ENCODE measurements at places on chromosomes 3 and 15.

GRCh38 chr15:32941823-32942222 is 224.0 kb downstream of the GREM1 start:
- no peak for DNase-seq

DNA sequence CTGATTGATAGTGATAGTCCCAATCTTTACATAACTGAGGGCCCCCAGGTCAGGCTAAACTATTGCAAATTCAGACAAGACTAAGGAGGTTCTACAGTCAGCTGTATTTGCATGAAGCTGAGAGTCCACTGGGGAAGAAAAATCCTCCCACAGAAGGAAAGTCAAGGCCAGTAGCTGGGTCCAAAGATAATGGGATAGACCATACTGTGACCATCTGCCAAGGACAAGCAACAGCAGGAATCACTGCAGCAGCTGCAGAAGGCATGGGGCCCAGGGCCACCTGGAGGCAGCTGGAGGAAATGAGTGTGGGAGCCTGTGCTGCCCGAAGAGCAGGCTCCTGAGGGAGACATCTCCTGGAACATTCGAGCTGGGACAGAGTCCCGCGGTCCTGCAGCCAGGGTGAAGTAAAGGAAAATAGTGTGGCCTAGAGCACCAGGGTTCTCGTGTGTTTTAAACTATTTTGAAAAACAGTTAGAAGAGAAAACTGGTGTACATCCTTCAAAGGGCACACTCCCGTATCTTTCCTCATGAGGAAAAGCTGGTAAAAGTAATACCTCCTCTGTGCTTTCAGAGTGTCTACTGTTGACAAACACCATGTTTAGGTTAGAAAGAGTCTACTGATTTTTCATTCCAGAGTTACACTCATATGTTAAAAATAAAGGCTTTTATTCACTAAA is 13.2 kb upstream of the TMEM212 start:
- peak; percentile 36 for DNase-seq

- DNase-seq, result no peak
Observed at GRCh38 chr3:143850877-143851276, 2.6 kb upstream of the SLC9A9 start.

GRCh38 chr3:149340310-149340933 is 7.0 kb upstream of the TM4SF18 start:
- DNase-seq, result peak; percentile 86

DNA sequence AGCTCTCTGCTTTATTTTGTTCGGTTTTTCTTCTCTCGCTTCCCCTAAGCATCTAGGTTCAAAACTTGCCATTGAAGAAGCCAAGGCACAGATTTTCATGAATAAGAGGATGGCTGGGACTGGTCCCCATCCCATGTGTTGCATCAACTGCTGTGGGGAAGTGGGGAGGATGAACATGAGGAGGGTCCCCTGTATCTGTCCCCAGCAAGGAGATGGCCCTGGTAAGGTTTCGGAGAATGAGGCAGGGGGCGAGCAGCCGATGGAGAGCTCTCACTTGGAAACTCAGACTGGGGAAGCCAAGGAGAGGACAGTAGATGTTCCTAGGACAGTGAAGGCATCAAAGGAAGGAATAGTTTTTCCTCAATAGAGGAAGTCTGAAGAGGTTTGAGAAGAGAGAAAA is 142.0 kb upstream of the ATP2B2 start:
- no peak for DNase-seq

DNA sequence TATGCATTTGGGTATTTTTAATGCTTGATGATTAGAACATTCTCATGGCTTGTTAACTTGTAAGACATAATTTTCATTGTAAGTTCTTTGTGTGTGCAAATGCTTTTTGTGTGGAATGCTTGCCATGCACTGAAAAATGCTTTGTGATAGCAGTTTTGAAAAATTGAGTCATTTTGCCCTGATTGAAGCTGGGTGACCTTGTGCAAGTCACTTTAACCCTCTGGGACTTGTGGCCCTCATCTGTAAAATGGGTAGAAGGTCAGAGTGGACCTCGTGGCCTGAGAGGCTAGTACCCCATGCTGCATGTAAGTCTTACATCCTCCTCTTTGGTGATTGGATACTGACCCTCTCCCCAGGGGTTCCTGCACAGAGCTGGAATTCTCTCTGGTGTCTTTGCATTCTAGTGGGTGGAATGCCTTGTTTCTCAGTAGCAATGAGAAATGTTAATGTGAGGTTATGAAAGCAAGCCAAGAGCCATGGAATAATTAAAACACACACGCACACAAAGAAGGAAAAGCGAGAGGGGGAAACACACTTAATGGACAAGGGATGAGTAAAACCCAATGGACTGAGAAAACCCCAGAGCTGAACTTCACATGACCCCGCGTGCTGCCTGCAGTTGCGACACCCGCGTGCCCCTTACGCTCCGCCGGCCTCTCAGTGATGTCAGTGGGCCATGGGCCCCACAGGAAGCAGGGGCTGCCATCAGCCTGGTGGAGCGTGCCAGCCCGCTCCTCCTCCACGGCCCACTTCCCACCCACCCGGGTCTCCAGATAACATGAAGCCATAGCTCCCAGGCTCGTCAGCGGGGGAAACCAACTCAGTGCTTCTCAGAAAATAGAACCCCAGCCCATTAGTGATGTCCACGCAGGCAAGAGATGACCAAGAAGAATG is 44.0 kb downstream of the SMAD3 start:
- no peak for DNase-seq

GRCh38 chr15:85578941-85579701 is 198.7 kb downstream of the AKAP13 start:
- DNase-seq, result no peak

DNA sequence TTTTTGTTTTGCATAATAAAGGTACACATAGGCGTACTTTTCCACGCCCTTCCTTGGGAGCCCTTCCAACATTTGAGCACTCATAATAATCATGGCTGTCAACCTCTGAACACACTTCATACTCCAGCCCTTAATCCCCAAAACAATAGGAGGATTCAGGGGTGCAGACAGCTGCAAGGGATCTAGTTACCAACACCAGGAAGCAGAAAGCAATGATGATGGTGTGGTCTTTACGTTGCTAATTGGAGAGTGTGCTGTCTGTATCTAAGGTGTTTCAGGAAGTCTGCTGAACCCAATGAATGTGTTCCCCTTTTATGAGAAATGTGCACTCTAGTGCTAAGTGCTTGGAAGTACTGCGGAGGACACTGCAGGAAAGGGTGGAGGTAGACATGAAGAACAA is 60.3 kb upstream of the PDZRN3 start:
- peak; percentile 40 for DNase-seq

GRCh38 chr15:82823049-82823448 is 13.6 kb downstream of the WHAMM start:
- no peak for DNase-seq

GRCh38 chr3:66904336-66904735 is 93.8 kb upstream of the KBTBD8 start:
- no peak for DNase-seq

DNA sequence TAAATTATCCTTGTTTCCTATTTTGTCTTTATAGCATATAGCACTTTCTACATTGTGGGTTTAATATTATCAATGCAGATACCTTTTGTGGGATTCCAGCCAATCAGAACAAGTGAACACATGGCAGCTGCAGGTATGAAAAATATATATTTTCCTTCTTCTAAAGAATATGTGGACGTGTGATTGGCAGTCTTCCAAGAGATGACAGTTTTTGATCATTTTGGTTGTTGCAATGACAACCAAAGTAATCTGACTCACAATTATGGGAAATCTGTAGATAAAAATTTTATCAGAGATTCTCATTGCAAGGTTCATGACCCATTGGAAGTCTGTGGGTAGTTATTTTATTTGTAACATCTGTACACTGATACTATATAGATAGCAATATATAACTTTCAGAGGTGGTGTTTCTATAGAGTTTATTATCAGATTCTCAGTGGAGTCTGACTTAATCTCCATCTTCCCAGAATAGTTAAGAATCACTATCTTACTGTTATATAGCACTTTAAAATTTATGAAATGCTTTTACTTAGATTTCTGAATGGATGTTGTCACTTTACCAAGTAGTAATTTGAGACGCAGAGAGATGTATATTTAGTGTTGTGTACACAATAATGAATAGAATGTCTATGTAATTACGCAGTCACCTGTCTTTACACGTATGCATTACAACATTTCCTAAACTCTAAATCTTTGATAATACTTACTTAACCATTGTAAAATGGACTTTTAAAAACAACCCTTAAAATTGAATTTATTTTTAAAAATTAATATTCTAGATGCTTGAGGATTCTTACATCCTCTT is 82.5 kb downstream of the STT3B start:
- no peak for DNase-seq

DNA sequence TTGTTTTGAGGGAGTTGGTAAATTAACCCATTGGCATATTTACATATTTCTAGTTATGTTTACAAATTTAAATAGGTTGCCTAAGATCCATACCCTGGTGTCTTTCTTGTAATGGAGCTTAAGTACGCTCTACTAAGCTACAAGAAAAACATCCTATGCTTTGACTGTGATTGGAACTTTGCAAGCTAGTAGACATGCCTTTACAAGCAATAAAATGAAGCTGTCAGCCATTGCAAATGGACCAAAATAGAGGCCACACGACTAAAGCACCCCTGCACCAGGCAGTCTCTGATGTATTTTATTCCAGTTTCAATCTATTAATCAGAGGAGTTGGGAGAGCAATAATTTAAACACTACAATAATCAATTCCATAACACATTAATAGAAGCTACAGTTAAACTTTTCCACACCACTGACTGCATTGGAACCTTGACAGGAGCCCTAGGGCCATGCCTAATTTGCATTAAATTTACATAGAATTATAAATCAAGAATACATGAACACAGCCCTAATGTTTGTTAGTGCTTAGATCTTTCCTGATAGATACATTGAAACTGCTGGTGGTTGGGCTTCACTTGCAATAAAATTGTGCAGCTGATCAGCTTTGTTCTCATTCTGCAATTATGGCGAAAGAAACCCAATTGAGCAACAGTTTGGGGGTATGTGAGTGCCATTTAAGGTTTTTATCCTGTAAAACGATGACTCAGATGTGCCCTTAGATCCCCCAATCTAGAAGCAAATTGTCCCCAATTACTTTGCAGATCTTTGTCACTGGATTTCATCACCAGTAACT is 360.1 kb downstream of the LSAMP start:
- DNase-seq, result no peak

DNA sequence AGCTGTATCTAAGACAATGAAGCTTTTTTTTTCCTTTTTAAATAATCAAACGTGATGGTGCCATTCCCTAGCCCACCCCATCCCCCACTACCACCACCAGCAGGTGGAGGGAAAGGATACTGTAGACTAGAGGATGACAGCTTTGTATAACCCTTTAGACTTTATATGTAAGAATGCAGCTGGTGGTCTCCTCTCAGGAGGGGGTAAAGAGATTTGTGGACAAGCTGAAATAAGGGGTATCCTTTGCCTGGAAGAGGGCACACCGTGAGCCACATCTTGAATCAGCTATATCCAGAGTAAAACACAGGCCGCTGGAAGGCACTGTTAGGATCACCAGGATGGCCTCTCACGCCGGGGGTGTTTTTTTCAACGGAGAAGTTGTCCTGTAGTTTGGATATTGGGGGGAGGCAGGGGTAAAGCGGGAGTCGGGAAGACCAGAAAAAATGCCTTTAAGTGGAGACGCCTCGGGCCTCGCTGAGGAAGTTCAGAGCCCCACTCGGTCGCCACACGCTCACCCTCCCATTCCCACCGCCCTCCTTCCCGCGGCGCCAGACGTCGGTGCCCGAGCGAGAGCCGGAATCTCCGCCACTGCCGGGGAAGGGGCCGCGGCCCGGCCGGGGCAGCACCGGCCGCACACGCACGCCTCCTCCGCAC is 986 bp downstream of the KPNA4 start:
- no peak for DNase-seq

GRCh38 chr15:72800833-72801481 is 17.4 kb upstream of the ADPGK start:
- DNase-seq, result no peak

- no peak for DNase-seq
Observed at GRCh38 chr3:129618901-129619671, 12.6 kb upstream of the PLXND1 start.

DNA sequence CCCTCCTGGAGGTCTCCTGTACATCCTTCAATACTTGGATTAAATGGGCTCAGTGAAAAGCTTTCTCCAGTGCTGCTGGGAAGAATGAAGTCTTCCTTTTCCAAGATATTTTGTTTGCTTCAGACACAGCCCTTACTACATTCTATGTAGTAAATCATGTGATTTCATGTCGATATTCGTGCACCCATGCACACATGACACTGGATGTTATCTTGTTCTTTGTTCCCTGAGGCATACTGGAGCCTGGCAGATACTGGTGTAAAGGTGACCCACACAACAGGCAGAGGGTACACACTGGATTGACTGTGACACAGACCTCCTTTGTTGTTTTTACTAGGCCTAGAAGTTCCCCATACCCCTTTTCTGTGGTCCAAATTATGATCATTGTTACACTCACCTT is 40.3 kb upstream of the ATP2C1 start:
- no peak for DNase-seq

DNA sequence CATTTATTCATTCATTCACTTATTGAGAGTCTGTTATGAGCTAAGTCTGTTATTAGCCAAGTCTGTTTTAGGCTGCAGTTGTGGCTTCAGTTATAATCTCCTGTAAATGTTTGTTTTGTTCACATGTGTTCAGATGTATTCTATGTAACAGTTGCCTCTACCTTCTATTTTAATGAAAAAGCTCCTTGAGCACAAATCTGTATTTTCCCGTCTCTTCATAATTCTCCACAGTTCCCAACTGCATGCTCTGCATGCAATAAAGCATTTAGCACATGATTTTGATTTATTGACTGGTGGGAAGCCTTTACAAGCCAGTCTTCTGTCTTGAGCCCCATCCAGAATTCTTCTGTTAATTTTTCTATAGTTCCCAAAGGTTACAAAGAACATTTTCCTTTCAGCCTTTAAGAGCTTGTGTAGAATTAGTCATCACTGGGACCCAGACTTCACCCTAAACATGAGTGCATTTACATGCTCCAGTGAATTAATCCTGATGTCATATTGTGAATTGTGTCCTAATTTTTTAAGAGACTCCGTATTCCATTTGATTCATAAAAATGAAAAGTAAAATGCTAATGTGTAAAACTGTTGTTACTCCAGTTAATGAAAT is 122.3 kb upstream of the NR2E3 start:
- DNase-seq, result no peak

DNA sequence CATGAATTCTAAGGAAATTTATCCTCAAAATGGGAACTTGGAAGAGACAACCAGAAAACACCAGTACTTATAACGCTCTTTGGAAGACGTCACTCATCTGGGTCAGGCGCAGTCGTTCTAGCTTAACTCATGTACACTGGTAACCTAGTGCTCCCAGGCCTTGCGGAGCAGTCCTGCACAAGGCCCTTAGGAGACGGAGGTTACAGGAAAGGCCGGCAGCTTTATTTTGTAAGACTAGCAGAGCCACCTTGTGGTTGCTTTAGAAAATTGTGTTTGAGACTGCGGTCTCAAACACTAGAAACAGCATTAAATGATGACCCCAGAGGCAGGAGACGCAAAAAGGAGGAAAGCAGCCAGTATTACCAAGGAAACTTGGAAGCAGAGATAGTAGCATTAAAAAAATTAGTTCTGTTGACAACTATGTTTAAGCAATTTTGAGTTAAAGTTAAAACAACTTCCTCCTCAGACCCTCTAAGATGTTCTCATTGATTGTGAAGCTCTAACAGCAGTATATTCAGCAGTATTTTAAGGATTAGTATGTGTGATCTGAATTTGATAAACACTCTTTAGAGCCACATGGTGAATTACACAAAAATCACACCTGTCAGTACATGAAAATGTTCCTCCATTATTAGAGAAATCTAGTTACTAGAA is 141.9 kb upstream of the C2CD4B start:
- DNase-seq, result peak; percentile 63

Measured in NCI-H2029 (cell line).